Effector memory CD4-positive, alpha-beta T cell (primary cell): ENCODE measurements at places on chromosomes 5 and 9.

GRCh38 chr5:58933891-58934628 is 351.2 kb downstream of the RAB3C start:
- peak; percentile 15 for DNase-seq

GRCh38 chr5:164934561-164934960 is 1429.1 kb downstream of the MAT2B start:
- DNase-seq, result no peak

DNA sequence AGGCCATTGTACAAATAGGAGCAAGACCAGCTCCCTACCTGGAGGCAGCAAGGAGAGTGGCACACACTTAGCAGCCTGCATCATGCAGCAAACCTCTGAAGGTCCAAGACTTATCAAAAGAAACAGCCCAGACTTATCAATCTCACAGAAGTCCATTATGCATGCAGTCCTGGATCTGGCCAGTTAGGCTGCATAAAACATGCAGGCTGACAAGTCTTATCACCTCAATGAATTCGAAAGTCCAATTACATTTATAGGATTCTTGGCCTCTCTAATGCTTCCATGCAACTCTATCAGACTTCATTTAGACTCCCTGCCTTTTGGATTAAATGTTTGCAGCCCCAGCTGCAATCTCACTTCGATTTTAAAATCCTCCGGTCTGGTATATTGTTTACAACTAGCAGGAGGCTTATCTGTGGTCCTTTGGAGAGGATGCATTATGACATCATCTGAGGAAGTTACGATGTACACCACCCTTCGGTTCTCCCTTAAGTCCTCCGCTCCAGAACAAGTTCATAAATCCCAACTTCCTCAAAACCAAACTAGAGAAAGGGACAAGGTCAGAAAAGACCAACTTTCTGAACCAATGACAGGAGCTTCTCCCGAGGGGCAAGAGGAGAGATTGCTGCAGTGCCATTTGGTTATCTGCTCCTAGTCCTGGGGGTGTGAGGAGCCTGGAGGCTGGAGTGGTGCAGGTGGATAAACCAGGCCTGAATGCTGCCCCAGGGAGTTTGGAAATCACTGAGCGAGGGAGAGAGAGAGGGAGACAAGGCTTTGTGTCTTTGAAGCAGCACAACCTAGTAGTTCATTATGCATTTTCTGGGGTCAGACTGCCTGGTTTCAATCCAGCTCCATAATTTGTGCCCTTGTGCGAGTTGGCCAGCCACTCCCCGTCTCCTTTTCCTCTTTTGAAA is 313.9 kb downstream of the TLE1 start:
- no peak for DNase-seq

GRCh38 chr5:109852371-109853155 is 162.8 kb downstream of the MAN2A1 start:
- no peak for DNase-seq

GRCh38 chr5:94702729-94703128 is 84.3 kb downstream of the SLF1 start:
- no peak for DNase-seq

DNA sequence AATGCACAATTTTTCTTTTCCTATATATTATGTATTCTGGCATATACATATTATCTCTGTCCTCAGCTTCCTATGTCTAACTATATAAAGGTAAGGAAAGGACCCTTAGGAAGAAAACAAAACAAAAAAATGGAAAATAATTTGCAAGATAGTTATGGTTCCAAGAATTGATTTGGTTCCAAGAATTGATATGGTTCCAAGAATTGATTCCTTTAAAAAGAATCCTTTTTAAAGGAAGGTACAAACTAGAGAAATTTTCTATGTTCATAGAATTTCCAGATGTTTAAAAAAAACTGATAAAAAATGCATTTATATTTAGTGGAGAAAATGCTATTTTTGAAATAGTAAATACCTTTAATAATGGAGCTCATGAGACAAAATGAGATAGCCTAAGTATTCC is 12.1 kb downstream of the LYRM7 start:
- no peak for DNase-seq

- no peak for DNase-seq
These were observed 59.9 kb upstream of the ZFR start for GRCh38 chr5:32504329-32504988.

DNA sequence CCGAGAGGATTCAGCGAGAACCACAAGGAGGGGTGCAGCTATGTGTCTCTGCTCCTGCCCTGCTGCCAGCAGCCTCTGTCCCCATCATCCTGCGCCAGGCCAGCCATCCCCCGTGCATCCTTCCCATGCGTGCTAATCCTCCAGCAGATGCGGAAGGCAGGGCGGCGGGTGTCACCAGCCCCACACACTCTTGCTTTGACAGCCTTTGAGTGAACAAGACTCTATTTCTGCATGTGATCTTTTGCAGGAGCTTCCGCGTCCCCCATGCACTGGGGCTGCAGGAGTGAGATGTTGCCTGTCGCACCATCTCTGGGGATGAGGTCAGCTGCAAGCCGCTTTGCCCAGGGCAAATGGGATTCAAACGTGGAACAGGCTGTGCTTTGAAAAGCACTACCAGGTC is 58.0 kb upstream of the OLFM1 start:
- DNase-seq, result no peak

GRCh38 chr9:75023846-75024245 is 4.2 kb downstream of the CARNMT1 start:
- DNase-seq, result no peak

- no peak for DNase-seq
These were observed 35.7 kb upstream of the SLC36A2 start for GRCh38 chr5:151383011-151383410.

GRCh38 chr5:1352231-1353219 is 7.6 kb upstream of the CLPTM1L start:
- DNase-seq, result no peak
